ENCODE measurements at places on chromosomes 7 and 10.

- no peak for DNase-seq
These were observed 195.4 kb downstream of the MAD1L1 start for GRCh38 chr7:2037301-2037807.

DNA sequence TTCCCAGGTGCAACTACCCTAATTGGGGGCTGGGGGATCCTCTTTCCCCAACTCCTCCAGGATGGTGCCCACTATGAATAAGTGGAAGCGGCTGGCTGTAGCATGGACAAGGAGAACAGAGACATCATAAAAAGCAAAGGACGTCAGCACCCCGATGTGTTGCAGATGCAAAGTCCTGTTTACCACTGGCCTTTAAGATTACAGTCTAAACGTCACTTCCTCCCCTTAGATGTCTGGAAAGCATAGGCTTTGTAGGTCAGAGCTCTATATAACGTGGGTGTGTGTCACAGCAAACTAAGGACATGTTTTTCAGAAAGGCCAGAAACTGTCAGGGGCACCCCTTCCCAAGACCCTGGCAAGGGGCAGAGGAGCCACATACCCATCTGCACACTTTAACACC is 7.9 kb downstream of the COBL start:
- DNase-seq = no peak

- no peak for DNase-seq
These were observed 15.3 kb downstream of the NHLRC2 start for GRCh38 chr10:113869789-113870188.

DNA sequence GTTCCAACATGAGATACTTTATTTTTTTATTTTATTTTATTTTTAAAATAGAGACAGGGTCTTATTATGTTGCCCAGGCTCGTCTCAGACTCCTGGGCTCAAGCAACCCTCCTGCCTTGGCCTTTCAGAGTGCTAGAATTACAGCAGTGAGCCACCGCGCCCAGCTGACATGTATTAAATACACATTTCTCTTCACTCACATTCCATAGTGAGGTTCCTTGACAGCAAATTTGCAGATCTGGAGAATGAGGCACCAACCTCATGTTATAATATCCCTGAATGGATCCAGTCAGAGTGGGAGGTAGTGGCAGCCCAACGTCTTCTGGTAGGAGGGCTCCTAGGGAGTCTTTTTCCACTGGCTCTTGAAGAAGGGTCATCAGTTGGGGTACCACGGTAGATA is 46.1 kb downstream of the OGDH start:
- DNase-seq = no peak

DNA sequence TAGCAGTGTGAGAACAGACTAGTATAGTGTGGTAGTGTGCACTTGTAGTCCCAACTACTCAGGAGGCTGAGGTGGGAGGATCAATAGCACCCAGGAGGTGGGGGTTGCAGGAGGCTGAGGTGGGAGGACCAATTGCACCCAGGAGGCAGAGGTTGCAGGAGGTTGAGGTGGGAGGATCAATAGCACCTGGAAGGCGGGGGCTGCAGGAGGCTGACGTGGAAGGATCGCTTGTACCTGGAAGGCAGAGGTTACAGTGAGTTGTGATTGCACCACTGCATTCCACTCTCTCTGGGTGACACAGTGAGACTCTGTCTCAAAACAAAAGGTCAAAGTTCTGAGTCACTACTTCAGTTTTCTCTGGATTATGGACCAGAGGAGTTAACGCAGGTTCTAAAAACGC is 22.6 kb upstream of the DIP2C start:
- no peak for DNase-seq

DNA sequence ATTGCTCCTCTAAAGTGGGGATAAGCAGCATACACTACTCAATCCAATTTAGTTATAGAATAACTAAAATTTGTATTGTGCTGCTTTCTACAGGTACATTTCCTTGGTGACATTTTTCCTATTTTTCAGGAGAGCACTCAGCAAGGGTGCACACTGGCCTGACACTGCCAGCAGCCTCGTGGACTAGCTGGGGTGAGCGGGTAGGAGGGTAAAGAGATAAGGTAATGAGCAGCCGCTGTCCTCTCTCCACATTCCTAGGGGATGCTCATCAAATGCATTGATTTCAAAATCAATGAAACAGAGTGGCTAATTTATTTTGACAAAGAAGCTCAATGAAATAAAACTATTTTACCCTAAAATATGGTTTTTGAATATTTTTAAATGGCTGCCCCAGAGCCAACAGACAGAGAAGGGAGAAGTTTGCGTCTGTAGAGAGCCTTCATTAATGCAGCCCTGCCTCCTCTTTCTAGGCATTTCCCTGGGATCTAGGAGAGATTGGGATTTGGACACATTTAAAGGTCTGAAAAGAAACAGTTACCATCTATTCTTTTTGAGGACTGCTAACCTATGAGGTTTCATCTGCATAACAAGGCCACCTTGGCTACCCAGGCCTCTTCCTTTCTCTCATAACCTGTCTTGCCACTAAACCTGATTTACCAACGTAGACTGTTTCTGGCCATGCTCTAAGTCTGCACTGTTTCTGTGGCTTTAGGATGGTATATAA is 561.0 kb downstream of the IPMK start:
- DNase-seq = no peak

DNA sequence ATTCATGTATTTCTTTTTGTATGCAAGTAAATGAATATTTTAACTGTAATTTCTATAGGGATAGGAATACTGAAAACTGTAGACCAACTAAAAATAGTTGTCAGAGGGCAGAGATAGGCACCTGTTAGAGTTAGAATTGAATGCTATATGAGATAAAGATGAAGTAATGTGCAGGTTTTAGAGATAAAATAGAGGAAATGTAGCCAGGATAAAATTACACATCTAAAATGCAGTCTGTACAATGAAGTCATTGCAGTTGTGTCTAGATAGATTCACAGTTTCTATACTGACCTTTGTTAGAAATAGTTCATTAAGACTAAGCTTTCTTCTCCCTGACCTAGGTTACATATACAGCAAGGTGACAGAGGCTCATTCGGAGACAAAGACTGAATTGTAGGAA is 46.2 kb downstream of the SMNDC1 start:
- DNase-seq = no peak

GRCh38 chr10:103278862-103279298 is 1.9 kb downstream of the INA start:
- no peak for DNase-seq

GRCh38 chr7:22443370-22444180 is 56.4 kb downstream of the STEAP1B start:
- no peak for DNase-seq

DNA sequence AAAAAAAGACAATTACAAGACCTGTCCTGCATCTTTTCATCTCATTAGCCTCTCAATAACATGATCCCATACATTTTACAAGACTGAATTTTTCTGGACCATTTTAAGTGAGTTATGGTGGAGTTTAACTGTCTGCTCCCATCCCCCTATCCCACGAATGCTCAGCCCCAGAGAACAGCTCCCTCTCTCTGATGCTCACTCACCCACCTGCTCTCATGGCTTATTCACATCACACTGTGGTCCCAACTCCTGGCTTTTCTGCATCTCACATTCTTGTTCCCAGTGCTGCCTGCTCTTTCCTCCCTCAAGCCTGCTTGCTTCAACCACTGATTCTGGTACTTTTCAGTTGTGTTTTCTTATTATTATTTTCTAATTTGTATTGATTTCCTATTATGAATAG is 20.4 kb upstream of the CCSER2 start:
- DNase-seq = no peak

DNA sequence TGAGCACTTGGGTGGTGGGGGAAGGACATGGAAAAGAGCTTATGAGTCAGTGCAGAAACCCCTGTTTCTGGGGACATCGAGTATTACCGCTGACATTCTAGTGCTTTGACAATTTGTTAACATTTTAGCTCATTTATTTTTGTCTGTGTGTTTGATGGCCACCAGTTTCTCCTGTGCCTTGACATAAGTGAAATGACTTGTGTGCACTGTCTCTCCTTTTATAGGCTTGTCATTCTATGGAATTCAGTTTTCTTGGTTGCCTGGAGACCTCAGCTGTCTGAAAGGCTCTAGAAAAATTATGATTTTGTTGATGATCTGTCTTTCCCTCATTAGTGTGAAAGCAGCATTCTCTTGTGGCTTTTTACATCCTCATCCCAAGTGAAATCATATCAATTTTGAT is 190.0 kb upstream of the SMIM30 start:
- no peak for DNase-seq

GRCh38 chr7:117962366-117962994 is 89.2 kb upstream of the CTTNBP2 start:
- DNase-seq = no peak

DNA sequence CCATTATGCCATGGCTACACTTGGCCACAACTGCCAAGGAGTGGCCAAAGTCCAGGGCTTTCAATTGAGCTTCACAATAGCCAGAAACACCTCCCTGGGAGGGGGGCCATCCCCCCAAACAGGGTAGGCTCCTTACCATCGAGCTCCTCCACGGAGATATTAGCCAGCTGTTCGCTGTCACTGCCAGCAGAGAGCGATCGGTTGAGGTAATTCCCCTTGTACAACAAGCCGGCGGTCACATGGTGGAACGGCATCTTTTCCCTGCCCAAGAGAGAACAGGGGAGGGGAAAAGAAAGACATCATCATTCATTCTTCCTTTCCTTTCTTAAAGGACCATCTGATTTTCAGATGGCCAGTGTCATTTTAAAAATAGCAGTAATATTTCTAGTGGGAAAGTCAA is 133.6 kb downstream of the CALN1 start:
- no peak for DNase-seq

GRCh38 chr10:27660268-27660667 is 85.4 kb downstream of the MKX start:
- DNase-seq = no peak

GRCh38 chr10:11874568-11875493 is 51.7 kb downstream of the PROSER2 start:
- DNase-seq = peak; percentile 17

DNA sequence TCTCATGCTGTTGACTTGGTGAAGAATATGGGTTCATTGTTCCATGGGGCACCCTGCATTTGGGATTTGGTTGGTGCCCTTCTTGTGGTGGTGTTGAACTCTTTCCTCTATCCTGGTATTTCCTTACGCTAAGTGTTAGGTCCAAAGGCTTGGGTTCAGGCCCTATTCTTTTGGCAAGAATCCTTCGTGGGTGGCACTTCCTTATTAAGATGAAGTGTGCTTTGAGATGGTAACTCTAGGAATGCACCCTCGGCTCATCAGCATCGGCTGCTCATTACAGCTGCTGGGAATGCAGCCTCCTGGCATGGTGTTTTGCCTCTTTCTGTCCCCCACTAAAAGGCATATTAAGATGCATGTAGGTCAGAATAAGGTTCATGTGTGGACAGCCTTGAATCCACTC is 380.7 kb downstream of the RPS24 start:
- no peak for DNase-seq

DNA sequence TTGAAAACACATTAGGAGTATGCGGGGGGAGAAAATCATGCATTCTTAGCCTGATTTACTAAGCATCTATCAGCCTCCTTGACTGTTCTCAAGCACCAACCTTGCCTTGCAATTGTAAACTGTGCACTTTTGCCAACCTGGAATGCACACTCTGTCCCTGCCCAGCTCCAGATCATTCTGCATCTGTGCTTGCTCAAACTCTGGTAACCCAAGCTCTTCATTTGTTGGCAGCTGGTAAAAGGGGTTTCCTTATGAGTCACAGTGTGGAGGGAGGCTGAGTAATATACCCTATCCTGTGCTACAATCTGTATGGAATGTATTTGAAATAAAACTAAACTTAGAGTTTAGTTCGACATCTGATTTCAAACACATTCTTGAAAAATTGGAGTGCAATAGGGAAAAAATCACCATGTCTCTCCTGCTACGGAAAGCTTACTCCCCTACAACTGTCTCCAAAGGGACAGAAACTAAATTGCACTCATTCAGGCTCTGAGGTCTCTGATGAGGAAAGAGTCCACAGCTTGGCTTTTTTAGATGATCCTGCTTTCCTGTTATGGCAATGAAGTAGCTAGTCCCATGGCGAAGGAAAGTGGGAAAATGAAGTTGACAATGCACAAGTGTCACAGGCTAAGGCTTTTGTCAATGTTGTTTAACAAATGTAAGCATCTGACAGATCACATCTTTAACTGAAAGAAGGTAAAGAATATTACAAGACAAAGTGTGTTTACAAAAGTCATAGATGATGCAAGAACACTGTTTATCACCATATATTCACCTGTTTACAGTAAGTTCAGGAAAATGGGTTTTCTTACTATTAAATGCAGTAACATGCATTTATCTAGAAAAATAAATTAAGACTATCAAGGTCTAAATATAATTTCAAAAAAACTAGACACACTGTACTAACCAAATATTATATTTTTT is 61.9 kb downstream of the TES start:
- no peak for DNase-seq

DNA sequence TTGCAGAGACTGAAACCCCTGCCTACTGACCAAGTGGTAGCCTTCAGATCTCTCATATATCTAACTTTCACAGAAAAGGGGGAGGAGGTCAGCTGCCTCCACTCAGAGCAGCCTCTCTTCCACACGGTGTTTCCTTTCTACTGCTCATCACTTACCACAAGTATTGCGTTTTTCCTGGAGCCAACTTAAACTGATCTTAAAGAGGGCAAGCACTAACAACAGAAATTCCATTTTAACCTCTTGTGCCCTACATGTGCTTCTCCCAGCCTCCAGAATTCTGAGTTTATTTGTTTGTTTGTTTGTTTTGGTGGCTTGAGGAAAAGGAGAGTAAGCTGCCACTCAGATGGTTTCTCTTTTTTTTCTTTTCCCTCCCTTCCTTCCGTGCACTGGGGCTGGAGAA is 19.1 kb downstream of the SKIDA1 start:
- no peak for DNase-seq

Data from amygdala (tissue), 56 donors.